ENCODE measurements at places on chromosomes 7 and 10.

DNA sequence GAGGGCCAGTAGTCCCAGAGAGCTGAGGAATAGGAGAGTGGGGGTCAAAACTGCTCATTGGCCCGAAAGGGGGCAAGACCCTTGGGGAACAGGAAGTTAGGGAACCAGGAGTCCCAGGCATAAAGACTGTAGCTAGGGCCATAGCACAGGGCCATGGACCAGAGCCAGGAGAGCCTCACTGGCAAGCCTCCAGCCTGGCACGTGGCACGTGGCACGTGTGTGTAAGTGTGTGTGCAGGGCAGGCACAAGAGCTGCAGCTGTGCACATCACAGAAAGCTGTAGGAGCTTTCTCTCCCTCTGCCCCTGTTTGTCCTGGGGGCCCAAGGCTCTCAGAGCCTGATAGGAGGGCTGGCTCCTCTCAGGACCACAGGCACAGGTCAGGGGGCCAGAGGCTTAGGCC lies 47.8 kb upstream of the SLF2 start:
- DNase-seq, result no peak

DNA sequence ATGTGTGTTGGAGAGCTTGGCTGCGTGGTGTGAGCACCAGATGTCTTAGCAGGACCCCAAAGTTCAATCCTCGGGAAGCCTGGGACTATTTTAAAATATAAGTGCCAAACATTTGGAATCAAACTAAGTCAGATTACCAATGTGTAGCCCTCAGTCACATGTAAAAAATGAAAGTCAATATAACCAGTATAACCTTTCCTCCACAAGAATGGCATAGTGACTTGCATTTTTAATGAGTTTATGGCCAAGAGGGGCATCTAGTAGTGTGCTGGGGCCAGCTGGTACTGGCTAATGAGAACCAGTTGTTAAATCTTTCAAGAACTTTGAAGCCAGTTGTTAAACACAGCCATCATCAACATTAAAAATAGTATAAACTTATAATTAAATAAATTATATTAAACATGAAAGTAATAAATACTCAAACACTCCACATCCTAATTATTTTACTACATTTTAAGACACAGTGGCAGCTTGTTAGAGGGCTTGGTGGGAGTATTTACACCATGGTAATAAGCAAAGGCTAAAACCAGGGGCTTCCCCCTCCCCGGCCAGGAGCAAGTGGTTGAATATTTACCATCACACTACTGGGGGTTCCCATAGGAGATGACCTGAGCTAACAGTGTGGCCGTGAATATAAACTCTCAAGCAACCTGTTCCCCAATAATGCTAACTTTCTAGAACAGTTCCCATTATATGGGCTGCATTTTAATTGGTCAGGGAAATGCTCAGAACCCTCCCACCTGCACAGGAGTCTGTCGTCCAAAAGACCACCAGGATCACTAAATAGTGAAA lies 7.9 kb upstream of the FAM170B start:
- no peak for DNase-seq

- DNase-seq, result no peak
Observed at GRCh38 chr10:127353544-127353943, 157.2 kb upstream of the INSYN2A start.

DNA sequence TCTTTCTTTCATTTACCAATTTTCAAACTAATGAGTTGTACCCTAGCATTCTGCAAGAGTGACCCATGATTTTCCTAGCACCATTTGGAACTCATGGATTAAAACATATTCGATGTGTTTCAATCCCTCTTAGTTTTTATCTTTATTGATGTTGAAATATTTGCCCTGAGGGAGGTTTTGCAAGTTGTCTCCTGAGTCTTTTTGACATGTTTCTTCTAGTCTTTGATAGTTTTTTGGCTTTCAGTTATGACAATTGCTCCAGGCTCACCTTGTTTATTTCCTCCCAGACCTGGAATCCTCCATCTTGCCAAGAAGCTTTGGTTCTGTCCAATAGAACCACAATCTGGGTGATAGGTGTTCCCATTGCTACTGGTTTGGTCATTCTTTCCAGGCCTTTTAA lies 327.8 kb downstream of the WDR11 start:
- DNase-seq, result no peak

DNA sequence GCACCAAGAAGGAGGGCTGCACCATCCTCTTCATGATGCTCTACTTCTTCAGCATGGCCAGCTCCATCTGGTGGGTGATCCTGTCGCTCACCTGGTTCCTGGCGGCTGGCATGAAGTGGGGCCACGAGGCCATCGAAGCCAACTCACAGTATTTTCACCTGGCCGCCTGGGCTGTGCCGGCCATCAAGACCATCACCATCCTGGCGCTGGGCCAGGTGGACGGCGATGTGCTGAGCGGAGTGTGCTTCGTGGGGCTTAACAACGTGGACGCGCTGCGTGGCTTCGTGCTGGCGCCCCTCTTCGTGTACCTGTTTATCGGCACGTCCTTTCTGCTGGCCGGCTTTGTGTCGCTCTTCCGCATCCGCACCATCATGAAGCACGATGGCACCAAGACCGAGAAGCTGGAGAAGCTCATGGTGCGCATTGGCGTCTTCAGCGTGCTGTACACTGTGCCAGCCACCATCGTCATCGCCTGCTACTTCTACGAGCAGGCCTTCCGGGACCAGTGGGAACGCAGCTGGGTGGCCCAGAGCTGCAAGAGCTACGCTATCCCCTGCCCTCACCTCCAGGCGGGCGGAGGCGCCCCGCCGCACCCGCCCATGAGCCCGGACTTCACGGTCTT lies 1.9 kb downstream of the FZD1 start:
- no peak for DNase-seq

- DNase-seq, result no peak
Observed at GRCh38 chr10:92575961-92576360, 2.1 kb upstream of the IDE start.

GRCh38 chr10:88095223-88095721 lies 231.8 kb downstream of the PTEN start:
- no peak for DNase-seq

GRCh38 chr7:3722396-3722922 lies 421.4 kb downstream of the SDK1 start:
- no peak for DNase-seq

All from stimulated activated CD4-positive, alpha-beta T cell treated with anti-CD3 and anti-CD28 coated beads, Interleukin-2, amount 100 ng/mL, for 24 hours (primary cell).